ENCODE measurements at places on chromosomes 1 and 21.

- DNase-seq = no peak
Observed at GRCh38 chr1:155598842-155599331, 11.1 kb upstream of the MSTO1 start.

GRCh38 chr1:168469690-168470089, 74.1 kb downstream of the XCL2 start:
- DNase-seq = peak; percentile 33

GRCh38 chr1:206719169-206719839, 34.6 kb downstream of the MAPKAPK2 start:
- no peak for DNase-seq

GRCh38 chr1:41674522-41674921, 190.0 kb upstream of the EDN2 start:
- DNase-seq = no peak

DNA sequence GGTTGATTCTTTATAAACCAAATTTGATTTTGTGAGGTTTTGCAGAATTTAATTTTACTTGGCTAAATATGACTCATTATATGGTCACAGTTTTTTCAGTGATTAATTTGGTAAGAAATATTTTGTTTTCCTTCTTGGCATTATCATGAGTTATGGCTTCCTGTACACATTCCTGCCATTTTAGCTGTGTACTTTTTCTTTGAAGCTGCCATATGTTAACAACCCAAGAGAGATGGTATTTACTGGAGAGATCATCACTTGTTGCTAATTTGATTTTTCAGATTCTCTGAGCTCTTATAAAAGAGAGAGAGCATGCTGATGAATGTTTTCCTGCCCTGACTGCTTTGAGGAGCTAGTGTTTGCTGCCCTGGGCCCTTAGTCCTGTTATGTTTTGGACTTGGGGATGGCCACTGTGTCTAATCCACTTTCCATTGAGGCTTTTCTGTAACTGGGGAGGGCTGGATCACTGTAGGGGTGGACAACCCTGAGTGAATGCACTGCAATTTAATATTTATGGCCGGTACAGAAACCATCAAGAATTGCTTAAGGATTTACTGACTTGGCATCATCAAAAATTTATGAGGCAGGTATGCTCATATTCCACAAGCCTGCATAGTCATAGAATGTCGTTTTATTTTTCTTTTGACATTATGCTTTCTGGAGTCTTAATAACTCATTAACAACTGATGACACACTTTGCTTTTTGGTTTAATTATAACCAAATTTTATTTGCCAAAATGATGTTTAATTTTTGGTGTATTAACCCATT, 200.9 kb downstream of the DISC1 start:
- no peak for DNase-seq

DNA sequence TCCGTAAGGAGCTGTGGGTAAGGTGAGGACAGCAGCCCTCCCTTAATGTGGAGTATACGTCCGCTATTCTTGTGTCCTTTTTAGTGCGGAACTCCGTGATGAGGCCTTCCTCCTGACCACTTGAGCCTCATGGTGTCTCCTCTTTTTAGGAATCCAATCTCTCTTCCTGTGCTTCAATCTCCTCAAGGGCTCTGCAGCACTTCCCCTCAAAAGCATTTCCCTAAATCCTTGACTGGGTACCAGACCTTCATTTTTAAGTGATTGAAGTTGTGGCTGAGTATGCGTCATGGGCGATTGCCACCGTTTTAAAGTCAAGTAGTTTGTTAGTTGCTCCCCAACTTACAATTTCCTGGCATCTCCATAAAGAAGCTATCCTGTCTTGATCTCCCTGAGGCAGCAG, 62.8 kb downstream of the SAMSN1 start:
- DNase-seq = no peak

- no peak for DNase-seq
Observed at GRCh38 chr1:83746234-83746633, 252.7 kb downstream of the TTLL7 start.

Measured in activated gamma-delta T cell treated with Interleukin-2 at 50 U/mL for 16 hours (primary cell).